ENCODE measurements at places on chromosomes 7 and 10.

- DNase-seq = no peak
These were observed 77.8 kb downstream of the BAMBI start for GRCh38 chr10:28754930-28755718.

- no peak for DNase-seq
These were observed 40.9 kb downstream of the BMPER start for GRCh38 chr7:33946094-33946699.

DNA sequence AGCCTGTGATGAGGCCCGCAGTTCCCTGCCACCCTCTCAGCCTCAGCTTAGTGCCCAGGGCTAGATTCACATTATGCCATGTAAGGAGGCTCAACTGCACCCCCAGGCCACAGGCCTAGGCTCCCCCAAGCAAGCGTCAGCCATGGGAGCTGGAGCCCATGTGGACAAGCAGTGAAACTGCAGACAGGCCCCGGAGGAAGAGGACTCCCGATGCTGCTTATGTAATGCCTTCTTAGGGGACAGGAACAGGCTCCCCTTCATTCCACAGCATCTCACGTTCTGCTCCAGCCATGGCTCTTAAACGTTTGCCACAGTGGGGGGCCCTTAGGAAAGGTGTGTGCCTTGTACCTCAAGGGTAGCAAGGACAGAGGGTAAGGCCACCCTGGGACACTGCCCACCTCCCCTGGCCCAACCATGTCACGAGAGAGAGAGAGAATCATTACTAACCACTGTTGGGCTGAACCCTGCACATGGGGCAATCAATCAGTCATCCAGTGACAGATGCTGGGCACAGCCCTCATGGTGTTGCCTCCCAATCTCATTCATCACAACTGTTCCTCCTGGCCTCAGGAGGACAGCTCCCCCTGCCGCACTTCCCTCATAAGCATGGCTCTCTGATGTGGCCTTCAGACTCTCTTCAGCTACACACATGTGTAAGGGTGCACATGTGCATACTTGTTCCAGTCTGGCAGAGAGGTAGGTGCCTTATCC is 263.0 kb downstream of the GRID1 start:
- no peak for DNase-seq

DNA sequence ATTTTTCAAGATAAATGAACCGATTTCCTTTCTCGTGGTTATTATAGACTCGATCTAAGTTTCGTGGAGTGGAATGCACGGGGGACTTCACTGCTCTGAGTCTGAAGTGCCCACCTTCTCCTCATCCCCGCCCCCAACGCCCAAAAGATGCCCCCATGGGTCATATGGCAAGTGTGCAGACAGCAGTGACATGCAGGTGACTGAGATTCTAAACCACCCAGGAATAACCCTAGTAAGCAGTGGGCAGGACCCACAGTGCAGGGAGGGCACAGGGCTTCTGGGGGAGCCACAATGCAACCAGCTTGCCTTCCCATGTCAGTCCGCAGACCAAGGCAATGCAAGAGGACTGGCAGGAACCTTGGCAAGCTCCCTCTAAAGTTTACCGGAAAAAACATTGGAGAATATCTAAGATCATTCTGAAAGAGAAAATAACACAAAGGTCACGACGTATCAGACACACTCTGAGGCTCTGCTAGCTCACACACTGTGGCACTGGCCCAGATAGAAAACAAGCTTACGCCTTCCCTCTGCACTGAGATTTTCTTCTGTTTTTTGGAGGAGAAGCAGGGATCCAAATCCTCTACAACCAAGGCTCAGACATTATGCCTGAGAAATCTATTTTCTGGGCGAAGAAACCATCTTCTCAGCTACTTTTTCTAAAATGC is 239.6 kb downstream of the MAD1L1 start:
- DNase-seq = no peak

DNA sequence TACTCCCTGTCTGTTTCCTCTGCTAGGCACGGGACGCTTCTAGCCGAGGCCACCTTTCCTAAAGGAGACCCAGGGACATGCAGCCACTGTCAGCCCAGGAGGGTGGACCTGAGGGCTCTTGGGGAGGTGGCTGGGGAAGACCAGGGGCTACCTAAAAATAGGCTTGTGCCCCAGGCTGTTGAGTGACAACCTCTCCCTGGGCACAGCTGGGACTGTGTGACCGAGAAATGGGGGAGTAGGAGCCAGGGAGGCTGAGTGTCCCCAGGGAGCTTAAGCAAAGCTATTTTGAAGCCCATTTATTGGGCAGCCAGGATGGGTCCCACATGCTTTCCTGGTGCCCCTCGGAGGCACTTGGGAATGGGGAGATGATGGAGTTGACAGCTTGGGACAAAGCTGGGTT is 63.8 kb downstream of the CALML3 start:
- no peak for DNase-seq

DNA sequence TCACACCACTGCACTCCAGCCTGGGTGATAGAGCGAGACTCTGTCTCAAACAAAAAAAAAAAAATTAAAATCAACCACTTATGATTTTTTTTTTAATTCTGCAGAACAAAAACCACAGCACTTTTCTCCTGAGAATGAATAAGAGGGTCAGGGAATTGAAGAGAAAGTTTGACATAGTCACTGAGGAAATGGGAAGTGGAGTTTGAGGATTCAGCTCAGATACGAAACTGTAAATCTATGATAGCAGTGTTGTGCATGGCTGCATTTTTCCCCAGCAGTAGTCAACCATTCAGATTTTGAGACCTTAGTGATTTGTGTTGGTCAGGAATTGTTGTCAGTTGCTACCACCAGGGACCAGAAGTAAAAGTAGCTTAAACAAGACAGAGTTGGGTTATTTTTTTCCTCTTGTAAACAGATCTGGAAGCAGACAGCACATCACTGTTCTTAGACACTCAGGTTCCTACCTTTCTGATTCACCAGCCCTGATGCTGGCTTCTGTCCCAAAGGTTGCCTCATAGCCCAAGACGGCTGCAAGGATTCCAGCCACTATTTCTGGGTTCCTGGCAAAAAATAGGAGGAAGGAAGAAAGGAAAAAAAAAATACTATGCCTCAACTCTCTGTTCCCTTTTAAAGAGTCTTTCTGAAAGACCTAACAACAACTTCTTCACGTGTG is 20.1 kb downstream of the PILRA start:
- no peak for DNase-seq

DNA sequence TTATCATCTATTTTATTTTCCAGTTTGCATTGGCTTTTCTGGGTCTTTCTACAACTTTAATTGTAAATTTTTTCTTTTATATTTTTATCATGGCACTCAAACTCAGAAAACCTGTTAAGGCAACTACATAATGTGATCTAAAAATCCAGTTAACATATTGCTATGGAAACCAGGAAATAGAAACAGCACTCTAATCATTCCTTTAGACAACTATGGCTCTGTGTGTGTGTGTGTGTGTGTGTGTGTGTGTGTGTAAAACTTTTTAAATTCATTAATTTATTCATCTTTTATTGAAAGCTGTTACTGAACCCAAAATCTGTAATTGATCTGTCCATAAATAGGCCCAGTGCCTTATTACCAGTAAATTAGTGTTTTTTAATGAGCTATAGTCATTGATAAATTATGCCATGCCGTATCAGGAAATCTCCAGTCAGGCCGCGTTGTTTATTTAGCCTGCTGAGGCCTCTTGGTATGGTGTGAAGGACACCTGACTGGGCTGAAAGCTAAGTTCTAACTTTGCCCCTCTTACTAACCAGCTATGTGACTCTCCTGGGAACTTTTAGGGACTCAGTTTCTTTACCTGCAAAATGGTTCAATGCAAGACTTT is 1.5 kb upstream of the MET start:
- no peak for DNase-seq

- no peak for DNase-seq
These were observed 305.8 kb downstream of the MDFIC start for GRCh38 chr7:115227473-115228235.

DNA sequence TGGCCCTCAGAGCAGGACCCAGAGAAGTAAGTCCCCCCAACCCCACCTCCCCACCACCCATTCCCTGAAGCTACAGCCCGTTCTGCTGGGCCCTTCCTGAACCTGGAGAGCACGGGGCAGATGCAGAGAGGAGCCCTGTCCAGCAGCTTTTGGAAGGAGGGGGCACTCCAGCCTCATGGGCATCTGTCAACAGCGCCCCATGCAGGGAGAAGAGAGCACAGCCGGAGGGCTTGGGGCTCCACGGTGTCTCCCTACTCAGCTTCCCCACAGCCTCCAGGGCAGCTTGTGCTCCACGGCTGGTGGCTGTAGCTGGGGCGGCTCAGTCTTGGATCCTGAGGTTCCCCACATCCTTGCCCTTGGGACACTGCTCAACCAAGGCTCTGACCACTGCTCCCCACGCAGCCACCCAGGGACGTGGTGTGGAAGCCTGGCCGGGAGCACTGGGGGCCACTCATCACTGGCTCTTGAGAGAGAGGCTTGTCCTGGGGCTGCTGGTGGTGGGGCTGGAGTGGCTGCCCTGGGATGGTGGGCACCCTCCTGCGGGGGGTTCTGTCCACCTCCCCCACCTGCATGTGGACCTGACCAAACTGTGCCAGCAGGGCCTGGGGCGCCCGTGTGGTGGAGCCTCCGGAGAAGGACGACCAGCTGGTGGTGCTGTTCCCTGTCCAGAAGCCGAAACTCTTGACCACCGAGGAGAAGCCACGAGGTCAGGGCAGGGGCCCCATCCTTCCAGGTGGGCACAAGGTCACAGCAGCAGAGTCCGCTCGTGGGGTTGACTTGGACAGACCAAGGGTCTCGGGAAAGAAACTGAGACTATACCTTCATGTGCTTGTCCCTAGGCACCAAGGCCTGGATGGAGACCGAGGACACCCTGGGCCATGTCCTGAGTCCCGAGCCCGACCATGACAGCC is 4.5 kb downstream of the PRAP1 start:
- no peak for DNase-seq

- DNase-seq = no peak
These were observed 188.2 kb downstream of the LRMDA start for GRCh38 chr10:75619635-75620034.

GRCh38 chr7:1085910-1086421 is 1.9 kb upstream of the GPER1 start:
- no peak for DNase-seq

Measured in heart left ventricle (tissue), 16 donors.